ENCODE measurements at places on chromosomes 12 and 14.

- DNase-seq, result no peak
- no peaks in the 10 kb centered on the region for H3K36me3 ChIP-seq
- no peaks in the 10 kb centered on the region for H3K27me3 ChIP-seq
- H3K4me3 ChIP-seq, result no peak overlapping the region
Observed at GRCh38 chr14:91729756-91730155, 2.1 kb downstream of the CATSPERB start.

GRCh38 chr12:132266370-132266769, 63.0 kb downstream of the GALNT9 start:
- H3K4me1 ChIP-seq, result no peaks in the 10 kb centered on the region
- H3K27me3 ChIP-seq, result no peaks in the 10 kb centered on the region
- no peak for DNase-seq
- no peak overlapping the region for H3K27ac ChIP-seq

GRCh38 chr12:104006929-104007328, 41.3 kb downstream of the TDG start:
- H3K27me3 ChIP-seq, result peaks cover 48% of the 10 kb centered on the region
- no peaks in the 10 kb centered on the region for H3K36me3 ChIP-seq
- H3K4me1 ChIP-seq, result no peaks in the 10 kb centered on the region
- H3K4me3 ChIP-seq, result no peak overlapping the region
- no peak for DNase-seq
- H3K27ac ChIP-seq, result no peak overlapping the region

DNA sequence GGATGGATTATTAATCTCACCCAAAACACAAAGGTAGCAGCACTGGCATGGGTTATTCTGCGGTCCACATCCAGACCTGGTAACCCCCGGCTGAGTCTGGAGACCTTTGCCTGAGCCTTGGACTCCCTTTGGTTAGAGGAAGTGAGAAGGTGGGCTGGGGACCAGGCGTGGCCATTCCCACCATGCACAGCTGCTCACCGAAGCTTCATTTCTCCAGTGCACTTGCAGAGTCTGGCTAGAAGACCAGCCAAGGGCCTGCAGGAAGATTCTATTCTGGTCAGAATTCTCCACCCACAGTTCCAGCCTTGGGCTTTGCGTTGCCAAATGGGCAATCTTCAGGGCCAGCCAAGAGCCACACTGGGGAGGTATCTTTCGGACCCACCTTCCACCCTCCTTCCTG, 73.0 kb downstream of the LGMN start:
- peaks cover 51% of the 10 kb centered on the region for H3K4me1 ChIP-seq
- no peak overlapping the region for H3K4me3 ChIP-seq
- peak overlapping the region; percentile 21 for H3K27ac ChIP-seq
- H3K36me3 ChIP-seq, result peaks cover 84% of the 10 kb centered on the region
- H3K27me3 ChIP-seq, result no peaks in the 10 kb centered on the region
- DNase-seq, result no peak

DNA sequence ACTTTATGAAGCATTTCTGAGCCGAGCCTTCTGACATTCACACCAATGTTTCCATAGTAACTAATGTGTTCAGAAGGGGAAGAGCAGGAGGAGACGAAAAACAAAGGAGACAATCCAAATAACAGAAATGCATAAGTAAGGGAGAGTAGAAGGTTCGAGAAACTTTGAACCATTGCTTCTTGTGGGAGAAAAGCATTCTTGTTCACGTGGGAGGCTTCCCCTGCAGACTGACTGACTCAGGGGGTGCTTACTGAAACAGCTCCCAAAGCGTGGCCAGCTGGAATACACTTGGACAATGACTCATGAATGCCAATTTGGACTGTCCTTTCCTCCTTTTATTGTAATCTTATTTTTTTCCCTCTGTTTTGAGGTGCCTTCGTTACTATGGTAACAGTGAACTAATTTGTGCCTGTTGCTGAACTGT, 73.9 kb downstream of the NEDD1 start:
- H3K36me3 ChIP-seq, result no peaks in the 10 kb centered on the region
- peaks cover 3% of the 10 kb centered on the region for H3K4me1 ChIP-seq
- peaks cover 5% of the 10 kb centered on the region for H3K27me3 ChIP-seq
- no peak overlapping the region for H3K4me3 ChIP-seq

DNA sequence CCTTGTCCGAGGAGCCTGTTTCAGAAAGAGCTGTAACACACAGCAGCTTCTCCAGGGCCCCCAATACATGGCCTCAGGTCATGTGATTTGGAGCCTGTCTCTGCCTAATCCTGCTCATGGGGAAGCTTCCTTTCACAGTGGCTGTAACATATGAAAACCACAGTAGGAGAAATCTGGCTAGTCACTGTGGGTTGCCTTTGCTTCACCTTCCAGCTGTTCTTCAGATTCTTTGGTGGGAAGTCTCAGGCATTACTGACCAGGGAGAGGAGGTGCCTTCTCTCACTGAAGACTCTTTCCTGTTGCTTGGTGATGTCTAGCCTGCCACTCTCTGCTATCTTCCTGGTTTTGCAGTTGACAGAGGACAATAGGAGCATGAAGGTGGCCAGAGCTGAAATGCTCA, 350.6 kb downstream of the DPF3 start:
- no peaks in the 10 kb centered on the region for H3K36me3 ChIP-seq
- H3K27ac ChIP-seq, result no peak overlapping the region
- peaks cover 41% of the 10 kb centered on the region for H3K4me1 ChIP-seq
- H3K4me3 ChIP-seq, result no peak overlapping the region
- H3K27me3 ChIP-seq, result peaks cover 8% of the 10 kb centered on the region

DNA sequence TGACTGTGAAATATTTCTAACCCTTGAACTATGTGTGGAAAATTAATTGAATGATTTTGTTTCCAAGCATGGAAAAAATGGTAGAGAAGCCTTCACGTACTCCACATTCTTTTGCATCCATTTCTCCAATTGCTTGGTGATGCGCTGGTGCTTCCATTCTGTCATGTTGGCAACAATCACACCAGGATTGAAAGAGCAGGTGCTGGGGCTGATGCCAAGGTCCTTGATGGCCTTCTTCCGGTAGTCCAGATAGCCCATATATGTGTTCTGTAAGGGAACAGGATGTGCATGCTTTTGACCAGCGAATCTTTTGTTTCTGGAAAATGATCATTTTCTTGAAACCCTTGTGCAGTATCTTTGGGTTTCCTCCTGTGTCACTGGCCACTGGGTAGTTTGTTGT, 28.6 kb downstream of the TDG start:
- H3K4me3 ChIP-seq, result no peak overlapping the region
- DNase-seq, result no peak
- H3K27me3 ChIP-seq, result peaks cover 20% of the 10 kb centered on the region
- H3K27ac ChIP-seq, result no peak overlapping the region
- H3K36me3 ChIP-seq, result peaks cover 6% of the 10 kb centered on the region

GRCh38 chr12:24948420-24948756, 513 bp downstream of the BCAT1 start:
- H3K27me3 ChIP-seq, result peaks cover 17% of the 10 kb centered on the region
- H3K4me1 ChIP-seq, result peaks cover 44% of the 10 kb centered on the region
- peak; percentile 40 for DNase-seq

DNA sequence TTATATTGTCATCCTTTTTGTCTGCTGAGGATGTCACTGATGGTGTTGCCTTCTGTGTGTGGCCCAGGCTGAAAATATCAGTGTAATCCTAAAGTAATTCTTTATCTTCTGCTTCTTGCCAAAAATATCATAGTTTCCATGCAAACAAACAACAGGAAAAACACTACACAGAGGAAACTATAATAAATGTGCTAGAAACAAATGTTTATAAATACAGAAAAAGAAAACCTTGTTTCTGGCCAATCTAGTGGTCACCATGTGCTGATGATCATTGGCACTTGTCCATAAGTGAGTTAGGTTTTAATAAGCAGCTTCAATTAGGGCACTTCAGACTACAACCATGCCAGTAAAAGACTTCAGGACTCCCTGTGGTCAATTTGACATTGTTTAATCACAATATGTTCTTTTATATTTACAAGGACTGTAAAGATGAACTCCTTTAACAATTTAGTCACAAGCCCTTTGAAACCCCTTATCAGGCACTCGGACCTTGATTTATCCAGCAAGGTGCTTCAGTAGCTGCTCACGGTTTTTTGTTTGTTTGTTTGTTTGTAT, 124.8 kb downstream of the TMTC3 start:
- no peaks in the 10 kb centered on the region for H3K27me3 ChIP-seq
- no peak overlapping the region for H3K4me3 ChIP-seq
- H3K27ac ChIP-seq, result no peak overlapping the region
- no peak for DNase-seq
- no peaks in the 10 kb centered on the region for H3K36me3 ChIP-seq
- no peaks in the 10 kb centered on the region for H3K4me1 ChIP-seq

DNA sequence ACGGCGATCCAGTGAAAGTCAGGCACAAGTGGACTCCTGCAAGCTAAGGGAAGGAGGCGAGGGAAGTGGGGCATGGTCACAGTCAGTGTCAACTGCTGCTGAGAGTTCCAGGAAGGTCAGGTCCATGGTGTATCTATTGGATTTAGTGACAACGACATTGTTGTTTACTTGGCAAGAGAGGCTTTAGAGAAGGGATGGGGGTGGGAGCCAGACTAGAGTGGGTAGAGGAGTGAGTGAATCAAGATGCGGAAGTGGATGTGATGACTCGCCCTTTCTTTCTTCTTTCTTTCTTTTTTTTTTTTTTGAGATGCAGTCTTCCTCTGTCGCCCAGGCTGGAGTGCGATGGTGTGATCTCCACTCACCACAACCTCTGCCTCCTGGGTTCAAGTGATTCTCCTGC, 12.5 kb downstream of the P2RX7 start:
- H3K27ac ChIP-seq, result peak overlapping the region; percentile 76
- no peaks in the 10 kb centered on the region for H3K27me3 ChIP-seq
- no peak overlapping the region for H3K4me3 ChIP-seq
- peak; percentile 19 for DNase-seq
- peaks cover 57% of the 10 kb centered on the region for H3K36me3 ChIP-seq

GRCh38 chr12:96223411-96224218, 29.4 kb downstream of the ELK3 start:
- H3K4me3 ChIP-seq, result no peak overlapping the region
- no peak for DNase-seq
- no peak overlapping the region for H3K27ac ChIP-seq
- peaks cover 12% of the 10 kb centered on the region for H3K4me1 ChIP-seq
- no peaks in the 10 kb centered on the region for H3K27me3 ChIP-seq

DNA sequence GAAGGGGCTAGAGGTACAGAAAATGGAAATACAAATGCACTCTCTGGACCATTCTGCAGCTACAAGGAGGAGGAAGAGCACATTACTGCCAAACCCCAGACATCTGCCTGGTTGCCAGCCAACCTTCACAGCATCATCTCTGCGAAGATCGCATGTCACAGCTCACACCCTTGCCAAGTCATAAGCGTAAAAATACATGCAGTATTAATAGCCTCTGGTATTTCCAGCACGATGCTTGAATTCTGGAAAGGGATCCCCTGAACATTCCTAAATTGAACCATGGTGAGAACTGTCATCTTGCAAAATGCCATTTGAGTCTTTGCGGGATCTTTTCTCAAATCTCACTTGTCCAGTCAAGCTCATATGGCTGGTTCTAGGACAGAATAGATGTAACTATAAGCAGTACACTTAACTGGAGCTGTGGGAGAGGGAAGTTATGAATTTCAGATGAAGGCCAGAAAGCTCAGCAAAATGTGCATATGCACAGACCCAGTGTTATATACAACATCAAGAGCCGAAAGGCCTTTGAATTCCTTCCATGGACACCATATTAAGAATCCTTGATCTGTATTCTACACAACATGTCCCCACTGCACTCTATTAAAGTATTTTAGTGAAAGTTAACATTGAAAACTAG, 211.6 kb downstream of the DUSP6 start:
- DNase-seq, result no peak
- H3K27ac ChIP-seq, result no peak overlapping the region
- H3K36me3 ChIP-seq, result peaks cover 2% of the 10 kb centered on the region
- no peak overlapping the region for H3K4me3 ChIP-seq
- H3K27me3 ChIP-seq, result no peaks in the 10 kb centered on the region
- peaks cover 33% of the 10 kb centered on the region for H3K4me1 ChIP-seq

GRCh38 chr12:104493496-104493895, 36.7 kb downstream of the CHST11 start:
- peaks cover 45% of the 10 kb centered on the region for H3K36me3 ChIP-seq
- DNase-seq, result no peak
- peaks cover 88% of the 10 kb centered on the region for H3K4me1 ChIP-seq
- H3K27ac ChIP-seq, result peak overlapping the region; percentile 90
- H3K4me3 ChIP-seq, result no peak overlapping the region

DNA sequence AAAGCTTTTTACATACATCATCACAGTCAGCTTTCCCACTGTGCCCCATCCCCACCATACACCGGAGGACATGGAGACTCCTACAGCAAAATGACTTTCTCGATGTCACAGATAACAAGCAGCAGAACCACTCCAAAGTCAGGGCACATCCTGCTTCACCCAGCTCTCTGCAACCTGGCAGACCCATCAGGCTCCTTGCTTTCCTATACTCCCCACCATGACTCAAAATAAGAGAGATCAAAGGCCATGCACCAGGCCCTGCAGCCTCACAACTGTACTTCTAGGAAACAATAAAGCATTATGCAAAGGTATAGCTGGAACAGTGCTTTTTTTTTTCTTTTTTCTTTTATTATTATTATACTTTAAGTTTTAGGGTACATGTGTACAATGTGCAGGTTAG, 187.4 kb downstream of the DPF3 start:
- H3K36me3 ChIP-seq, result no peaks in the 10 kb centered on the region
- no peak overlapping the region for H3K27ac ChIP-seq
- no peak overlapping the region for H3K4me3 ChIP-seq
- peaks cover 17% of the 10 kb centered on the region for H3K4me1 ChIP-seq

DNA sequence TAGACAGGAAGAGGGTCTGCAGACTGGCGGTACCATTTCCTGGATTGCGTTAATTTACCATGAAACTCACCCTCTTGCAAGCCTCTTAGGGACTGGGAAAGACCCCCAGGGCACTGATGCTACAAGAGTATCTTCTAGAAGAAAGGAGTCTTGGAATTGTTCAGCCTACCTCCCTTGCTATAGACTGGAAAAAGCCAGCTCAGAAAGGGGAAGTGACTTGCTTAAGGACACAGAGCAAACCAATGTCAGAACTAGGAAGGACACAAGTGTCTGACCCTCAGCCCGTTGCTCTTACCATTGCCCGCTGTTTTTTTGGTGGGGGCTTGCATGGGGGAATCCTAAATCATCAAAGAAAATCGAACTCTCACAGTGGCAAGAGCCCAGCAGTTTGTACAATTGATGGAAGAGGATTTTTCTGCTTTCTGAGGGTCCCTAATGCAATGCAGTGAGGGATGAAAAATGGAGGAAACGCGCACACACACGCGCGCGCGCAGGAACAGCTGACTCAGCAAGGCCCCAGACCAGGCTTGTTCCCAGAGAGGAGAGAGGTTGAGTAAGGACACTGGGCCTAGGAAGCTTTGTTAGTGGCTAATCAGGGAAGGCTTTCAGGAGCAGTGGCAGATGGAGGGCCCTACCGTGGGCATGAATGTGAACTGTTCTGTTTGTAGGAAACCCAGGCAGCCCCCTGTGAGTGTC, 50.9 kb downstream of the RIN3 start:
- H3K36me3 ChIP-seq, result peaks cover 30% of the 10 kb centered on the region
- no peak overlapping the region for H3K4me3 ChIP-seq
- peaks cover 73% of the 10 kb centered on the region for H3K4me1 ChIP-seq
- no peak overlapping the region for H3K27ac ChIP-seq
- no peaks in the 10 kb centered on the region for H3K27me3 ChIP-seq
- DNase-seq, result no peak

GRCh38 chr12:26122061-26122680, 2.7 kb downstream of the BHLHE41 start:
- peaks cover 2% of the 10 kb centered on the region for H3K36me3 ChIP-seq
- peaks cover 80% of the 10 kb centered on the region for H3K27me3 ChIP-seq
- peaks cover 39% of the 10 kb centered on the region for H3K4me1 ChIP-seq
- no peak for DNase-seq

Measured in activated CD4-positive, alpha-beta T cell treated with anti-CD3 and anti-CD28 coated beads, Interleukin-2, amount 10 ng/mL, durations not matched to agents 7 days and 5 days (primary cell).